IPS DF 6.9 (cell line): ENCODE measurements at places on chromosomes 4 and X.

GRCh38 chr4:157988641-157989040, 184.2 kb downstream of the GASK1B start:
- DNase-seq = no peak

DNA sequence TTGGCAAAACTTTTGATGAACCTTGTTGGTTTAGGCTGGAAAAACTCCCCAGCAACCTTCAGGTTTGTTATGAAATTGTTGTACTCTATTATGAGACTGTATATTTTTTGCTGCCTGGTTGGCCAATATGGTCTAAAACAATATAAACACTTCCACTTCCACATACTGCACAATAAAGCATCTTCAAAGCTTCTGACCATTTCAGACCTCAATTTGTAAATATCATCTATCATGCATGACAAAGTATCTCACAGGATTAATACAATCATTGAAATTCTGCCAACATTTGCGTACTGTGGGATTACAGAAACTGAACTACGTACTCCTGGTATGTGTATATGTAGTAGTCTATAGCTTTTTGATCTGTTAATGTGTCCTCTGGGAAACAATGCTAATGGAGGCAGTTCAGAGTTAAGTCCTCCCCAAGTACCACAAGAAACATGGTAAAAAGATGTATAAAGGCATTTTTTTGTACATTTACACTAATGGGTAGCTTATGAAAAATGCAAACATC, 40.4 kb downstream of the GPC4 start:
- no peak for DNase-seq

DNA sequence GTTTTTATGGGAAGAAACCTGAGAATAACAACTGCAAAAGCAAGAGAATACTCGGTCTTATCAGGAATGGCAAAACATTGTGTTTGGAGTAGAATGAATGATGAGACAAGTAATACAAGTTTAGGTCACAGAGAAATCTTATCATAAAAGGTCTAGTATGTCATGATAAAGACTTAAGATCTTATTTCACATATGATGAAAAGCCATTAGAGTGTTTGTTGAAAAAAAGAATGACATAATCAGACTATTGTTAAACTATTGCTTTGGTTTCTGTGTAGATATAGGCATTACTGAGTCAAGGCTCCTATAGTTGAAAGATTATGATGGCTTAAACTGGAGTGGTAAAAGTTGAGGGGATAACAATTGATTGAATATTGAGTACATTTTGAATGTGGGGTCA, 603.6 kb downstream of the CCSER1 start:
- DNase-seq = no peak

DNA sequence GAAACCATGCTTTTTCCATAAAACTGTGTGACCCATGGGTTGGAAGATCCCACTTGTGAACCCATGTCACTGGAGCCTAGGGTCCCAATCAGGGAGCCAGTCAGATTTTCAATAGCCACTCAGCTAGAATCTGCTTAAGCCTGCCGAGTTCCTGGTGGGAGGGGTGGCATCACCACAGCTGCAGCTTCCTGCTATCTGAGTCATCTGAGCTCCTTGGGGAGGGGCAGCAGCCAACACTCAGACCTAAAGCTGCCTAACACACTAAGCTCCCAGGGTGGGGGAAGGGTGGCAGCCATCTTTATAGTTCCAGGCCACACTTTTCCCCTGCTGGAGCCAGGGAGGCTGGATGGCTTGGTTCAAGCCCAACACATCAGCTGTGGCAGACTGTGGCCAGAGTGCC, 350.1 kb downstream of the C4orf33 start:
- DNase-seq = peak; percentile 9

- DNase-seq = no peak
Observed at GRCh38 chr4:182901337-182901736, 15.8 kb downstream of the DCTD start.

DNA sequence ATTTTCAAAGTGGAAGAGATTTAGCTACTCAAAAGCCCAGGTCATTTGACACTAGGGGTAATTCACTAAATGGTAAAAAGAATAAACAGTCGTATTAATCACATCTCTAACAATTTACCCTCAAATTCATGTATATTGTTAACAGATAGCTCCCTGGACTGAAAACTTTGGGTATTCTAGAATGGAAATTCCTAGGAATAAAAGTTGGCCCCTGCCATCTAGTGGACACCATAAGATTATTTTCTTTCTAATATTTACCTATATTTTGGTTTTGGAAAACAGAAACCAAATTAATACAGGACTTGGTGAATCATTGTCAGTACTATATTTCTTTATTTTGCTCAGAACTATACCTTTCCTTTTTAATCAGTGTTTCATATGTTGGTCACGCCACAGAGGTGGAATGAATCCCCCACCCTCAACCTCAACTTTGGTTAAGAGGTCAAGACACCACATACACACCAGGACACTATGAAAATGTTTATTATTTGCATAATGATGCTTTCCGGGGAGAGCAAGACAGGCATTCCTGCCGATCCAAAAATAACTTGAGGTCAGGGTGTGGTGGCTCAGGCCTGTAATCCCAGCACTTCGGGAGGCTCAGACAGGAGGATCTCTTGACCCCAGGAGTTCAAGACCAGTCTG, 96.2 kb upstream of the APOOL start:
- no peak for DNase-seq

DNA sequence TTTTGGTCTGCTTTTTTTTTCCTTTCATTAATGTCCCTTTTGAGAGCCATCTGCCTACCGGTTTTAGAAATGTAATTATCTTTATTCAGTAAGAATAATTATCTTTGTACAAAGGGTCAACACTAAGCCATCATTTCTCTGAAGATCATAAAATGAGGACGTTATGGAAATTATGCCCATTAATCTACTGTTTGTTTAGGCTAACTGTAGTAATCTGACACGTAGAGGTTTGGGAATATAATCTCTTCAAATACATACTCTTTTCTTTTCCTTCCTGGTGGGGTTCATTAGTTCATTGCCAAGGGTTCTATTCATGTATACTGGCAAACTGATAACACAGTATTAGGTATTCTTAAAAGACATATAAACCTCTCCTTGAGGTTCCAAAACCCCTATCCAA, 3.8 kb upstream of the HSD17B13 start:
- DNase-seq = no peak

- no peak for DNase-seq
Observed at GRCh38 chr4:122826079-122826527, 528 bp upstream of the FGF2 start.
